ENCODE measurements at places on chromosomes 4 and X.

GRCh38 chrX:79139446-79139845, 5.0 kb upstream of the GPR174 start:
- no peak for DNase-seq

- DNase-seq, result no peak
These were observed 68.3 kb downstream of the CRMP1 start for GRCh38 chr4:5824635-5825034.

DNA sequence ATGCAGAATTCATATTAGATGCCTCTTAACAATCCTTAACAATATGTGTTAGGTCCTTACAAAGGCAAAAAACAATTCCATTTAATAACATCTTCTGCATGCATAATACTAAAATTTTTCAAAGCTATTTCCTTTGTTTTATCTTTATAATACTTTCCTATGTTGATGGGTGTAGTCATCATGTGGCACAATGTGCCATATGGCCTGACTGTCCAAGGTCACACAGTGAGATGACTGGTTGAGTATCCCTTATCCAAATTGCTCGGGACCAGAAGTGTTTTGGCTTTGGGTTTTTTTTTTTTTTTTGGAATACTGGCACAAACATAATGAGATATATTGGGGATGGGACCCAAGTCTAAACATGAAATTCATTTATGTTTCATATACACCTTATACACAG, 77.7 kb downstream of the NR3C2 start:
- DNase-seq, result no peak

GRCh38 chrX:140477987-140478386, 26.9 kb downstream of the SOX3 start:
- DNase-seq, result no peak

- DNase-seq, result peak; percentile 42
These were observed 3.7 kb upstream of the GPR82 start for GRCh38 chrX:41720125-41720779.

GRCh38 chrX:37060999-37061398, 52.8 kb downstream of the FAM47C start:
- no peak for DNase-seq

- no peak for DNase-seq
These were observed 18.2 kb downstream of the NAAA start for GRCh38 chr4:75922588-75922987.

DNA sequence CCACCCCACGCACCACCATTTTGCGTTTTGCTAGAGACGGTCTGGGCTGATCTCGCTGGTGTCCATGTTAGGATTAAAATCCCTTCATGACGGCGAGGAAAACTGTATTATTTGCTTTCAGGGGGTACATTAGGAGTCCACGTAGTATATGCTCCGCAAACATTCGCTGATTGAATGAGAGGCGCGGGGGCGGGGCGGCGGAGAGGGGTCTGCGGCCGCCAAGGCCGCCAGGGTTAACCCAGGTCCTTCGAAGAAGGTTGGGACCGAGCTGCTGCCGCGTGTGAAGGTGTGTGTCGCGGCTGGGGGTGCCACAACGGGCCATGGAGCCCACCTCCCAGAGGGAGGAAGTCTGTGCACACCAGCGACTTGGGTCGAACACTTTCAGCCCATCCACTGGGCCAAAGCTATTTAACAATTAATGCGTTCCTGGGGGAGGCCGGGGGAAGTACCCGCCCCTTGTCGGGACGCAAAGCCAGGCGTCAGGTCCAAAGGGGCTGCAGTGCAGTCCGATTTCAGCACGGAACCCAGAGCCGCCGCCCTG, 6.4 kb upstream of the PITX2 start:
- DNase-seq, result no peak

DNA sequence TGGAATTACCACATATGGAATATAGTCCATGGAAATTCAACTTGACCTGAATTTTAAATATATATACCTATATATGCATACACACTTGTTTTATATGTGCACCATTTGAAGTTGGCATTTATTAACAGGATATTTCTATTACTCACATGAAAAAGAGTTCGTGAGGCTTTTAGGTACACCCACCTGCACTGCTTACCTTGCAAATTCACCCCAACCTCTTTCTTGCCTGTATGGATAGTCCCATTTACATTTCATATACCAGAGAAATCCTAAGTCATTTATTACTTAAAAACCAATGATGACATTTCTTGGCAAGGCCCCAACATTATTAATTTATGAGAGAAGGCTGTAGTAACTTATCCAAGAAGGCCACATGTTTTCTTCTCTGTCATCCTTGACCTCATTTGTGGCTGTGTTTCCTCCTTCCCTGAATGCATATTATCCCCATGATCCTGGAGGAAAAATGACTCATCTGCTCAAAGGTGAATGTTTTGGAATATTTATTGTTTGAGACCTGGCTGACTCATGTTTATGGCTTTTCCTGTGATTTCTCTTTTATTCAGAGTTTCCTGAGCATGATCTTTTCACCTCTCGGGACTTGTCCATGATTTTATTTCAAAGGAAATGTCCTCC, 62.2 kb upstream of the FAM241A start:
- no peak for DNase-seq
